ENCODE measurements at places on chromosomes 2 and 18.

- no peak for DNase-seq
Measured at GRCh38 chr2:162308747-162309503, 9.6 kb downstream of the IFIH1 start.

- DNase-seq = no peak
Measured at GRCh38 chr2:29749041-29749440, 172.3 kb downstream of the ALK start.

- no peak for DNase-seq
Measured at GRCh38 chr2:69311024-69311416, 76.0 kb downstream of the GFPT1 start.

DNA sequence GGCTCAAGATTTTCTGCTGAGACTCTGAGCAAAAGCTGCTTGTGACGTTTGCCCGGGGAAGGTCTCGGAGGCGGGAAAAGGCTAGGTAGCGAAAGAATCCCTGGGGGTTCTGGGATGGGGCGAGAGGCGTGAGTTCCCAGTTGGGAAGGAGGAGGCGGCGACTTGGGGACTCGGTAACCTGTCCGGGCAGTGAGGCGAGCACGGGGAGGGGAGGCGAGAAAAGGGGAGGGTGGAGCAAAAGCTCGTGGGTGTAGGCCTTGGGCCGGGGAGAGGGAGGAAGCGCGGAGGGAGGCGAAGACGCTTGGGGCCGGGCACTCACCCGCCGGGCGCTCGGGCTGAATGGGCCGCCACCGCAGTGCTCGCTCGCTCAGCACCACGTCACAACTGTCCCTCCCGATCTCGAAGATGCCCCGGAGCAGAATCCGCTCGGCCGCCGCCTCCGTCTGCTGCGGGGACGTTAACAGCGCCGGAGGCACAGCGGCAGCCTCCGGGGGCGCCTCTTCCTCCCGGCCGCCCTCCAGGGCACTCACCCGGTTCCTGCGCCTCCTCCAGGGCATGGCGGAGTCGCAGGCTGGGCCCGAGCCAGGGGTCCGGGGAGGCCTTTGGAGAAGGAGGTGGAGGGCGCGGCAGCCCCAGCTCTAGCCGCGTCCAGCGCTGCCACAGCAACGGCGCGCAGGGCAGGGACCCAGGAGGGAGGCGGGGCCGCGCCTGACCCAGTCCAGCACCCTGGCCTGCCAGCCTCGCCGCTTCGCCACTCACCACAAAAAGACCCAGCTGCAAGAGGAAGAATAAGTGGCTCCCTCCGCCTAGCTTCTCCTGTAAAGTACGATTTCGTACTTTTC is at the start of gene CERKL:
Gene CERKL (minus strand): TSS at position 656 of the 842 bp plus-strand sequence. CDS start 99 bp downstream, at position 557.
- no peak for DNase-seq

DNA sequence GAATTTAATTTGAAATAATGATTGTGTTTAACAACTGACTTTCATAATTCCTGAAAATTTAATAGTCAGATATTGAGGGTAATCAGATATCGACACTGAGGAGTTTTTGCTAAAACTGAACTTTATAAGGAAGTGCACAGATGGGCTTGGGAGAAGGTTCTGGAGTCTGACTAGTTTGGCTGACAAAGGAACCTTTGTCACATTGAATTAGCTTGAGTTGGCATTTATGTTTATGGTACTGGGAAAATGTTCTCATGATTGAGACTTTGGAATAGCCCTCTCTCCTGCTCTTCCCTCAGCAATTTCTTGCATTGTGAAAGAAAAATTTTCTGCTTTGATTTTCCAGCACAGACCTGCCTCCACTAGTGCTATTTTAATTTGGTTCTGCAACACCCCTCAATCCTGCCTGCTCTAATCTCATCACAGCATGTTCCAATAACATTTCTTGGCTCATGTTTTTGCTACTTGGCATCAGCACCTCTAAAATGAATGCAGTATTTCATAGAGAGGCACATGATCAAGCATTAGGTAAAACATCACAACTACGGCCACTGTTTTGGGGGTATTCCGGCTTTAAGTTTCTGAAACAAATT is 133.9 kb upstream of the FSHR start:
- no peak for DNase-seq

DNA sequence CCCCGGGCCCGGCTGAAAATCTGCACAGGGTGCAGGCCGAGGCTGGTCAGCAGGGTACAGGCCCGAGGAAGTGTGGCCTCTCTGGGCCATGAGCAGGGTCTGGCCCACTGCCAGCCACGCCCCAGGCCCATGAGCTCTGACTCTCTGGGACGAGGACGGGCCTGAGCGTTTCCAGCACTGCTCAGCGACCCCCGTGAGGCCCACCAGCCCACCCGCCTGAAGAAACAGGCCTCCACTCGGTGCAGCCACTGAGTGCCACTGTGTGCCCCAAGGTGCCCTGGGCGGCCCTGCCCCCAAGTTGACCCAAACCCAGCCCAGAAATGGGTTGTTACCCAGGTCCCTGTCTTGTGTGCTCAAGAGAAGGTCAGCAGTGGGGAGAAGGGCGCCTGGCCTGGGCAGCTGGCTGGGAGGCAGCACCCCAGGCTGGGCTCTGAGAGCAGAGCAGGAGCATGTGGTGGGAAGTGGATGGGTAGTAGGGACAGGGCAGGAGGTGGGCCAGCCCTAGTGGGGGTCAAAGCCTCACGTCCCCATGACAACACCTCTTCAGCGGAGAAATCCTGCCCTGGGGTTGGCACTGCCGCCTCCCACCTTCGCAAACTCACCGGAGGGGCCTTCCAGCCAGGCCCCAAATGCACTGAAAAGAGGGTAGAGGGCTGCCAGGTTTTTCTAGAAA is 2.1 kb upstream of the SNED1 start:
- DNase-seq = no peak

DNA sequence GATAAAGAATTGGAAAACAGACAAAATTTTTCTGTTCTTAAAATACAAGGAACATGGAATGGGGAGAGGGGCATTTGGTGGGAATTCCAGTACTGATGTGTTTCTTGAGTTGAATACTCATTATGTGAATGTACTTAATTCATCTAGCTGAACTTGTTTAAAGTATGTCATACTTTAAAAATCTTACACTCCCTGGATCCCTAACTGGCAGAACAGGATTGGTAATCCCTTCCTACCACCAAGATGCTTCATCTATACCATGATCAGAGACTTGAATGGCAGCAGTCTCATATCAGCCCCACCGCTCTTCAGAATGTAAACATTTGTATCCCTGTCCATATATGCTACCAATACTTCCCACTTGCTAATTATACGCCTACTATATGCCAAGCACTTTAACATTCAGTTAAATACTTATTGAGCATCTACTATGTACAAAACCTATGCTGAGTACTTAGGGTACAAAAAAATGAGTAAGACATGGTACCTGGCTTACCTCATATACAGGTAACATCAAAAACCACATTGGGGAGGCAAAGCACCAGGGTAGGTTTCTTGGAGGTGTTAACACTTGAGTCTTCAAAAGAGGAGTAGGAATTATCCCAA is 5.3 kb downstream of the MEMO1 start:
- no peak for DNase-seq

DNA sequence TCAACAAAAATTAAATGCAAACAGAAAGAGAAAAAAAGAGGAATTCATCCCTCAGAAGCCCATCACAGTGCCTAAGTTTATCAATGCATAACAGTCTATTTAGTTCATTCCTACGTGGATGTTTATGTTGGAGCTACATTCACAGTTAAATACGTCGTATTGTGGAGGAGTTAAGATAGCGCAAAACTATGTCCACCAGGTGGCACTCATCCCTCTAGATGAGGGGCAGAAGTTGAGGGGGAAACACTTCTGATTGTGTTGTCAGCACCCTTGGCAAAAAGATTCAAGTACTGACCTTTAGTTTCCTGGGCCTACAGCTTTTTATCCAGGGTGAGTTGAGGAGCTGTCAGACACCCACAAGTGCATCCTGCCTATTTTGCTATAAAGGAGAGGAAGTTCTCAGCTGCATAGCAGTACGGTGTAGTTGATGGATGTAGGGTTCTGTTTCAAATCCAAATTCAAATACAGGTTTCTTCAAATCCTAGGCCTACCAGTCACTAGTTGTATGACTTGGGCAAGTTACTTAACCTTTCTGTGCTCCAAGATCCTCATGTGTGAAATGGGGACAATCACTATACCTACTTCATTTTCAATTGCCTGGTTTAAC is 26.8 kb upstream of the MYO1B start:
- peak; percentile 30 for DNase-seq

GRCh38 chr18:7870855-7871254 is 303.7 kb downstream of the PTPRM start:
- no peak for DNase-seq

DNA sequence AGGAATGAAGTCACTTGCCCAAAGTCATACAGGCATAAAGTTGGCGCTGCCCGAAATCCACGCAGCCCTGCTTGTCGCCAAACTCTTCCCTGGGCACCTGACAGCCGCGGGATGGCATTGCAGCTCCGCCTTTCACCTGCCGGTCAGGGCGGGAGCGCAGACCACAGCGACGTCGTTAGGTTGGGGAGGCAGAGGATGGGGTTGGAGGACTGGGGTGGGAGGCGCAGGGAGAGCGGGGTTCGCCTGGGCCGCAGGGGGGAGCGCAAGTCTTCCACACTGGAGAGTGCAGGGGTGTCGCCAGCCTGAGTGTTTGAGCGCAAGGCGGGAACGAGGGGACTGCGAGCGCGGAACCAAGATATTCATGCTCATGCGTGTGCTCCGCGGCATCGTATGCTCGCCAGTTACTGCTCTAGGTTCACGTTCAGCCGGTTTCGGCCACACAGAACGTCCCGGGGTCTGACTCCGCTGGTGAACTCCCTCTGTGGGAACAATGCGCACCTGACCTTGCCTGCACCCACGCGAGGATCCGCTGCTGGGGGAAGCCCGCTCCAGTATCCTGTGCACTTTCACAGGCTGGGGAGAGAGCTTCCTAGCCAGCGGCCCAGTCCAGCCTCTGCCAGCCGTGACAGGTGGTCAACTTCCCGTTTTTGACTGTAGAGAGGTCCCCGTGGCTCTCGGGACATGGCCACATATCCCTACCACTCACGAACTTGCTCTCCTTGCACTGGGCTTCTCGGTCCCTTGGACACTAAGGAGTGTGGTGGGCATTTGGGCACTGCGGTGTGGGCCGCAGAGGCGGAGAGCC is 767 bp upstream of the NPPC start:
- DNase-seq = peak; percentile 67

GRCh38 chr2:23169896-23170295 is 215.1 kb upstream of the KLHL29 start:
- DNase-seq = no peak

GRCh38 chr2:110948027-110948674 is 172.6 kb upstream of the BCL2L11 start:
- peak; percentile 44 for DNase-seq

DNA sequence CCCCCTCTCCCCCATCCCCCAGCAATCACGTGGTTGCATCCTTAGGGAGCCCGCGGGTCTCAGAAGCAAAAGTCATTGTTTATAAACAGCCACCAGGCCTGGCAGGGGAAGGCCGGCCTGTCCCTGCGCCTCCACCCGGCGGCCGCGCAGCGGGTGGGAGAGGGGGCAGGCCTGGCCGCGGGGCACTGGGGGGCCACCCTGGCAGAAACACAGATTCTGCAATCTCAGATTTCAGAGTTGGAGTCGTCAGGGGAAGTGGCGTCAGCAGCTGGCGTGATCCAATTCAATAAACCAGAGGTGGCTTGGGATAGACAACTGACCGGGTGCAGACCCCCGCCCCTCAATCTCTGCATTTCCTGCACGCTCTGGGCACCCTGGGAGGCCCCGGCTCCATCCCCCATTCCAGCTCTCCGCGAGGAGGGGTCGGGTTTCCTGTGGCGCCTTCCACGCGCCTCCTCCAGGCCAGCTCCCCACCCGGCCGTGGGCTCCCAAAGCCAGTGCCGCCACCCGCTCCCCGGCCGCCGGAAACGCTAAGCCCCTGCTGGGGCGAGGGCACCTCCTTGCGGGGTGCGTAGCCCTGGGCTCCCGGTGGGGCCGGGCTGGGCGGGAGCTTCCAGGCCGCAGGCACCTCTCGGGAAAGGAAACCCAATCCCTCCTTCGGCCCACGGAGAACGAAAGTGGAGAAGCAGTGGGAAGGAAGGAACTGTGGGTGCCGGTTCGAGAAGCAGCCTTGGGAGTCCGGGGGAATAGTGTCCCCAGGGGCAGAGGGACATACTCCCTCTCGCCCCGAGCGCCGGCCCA is 1.1 kb downstream of the BIN1 start:
- DNase-seq = no peak

DNA sequence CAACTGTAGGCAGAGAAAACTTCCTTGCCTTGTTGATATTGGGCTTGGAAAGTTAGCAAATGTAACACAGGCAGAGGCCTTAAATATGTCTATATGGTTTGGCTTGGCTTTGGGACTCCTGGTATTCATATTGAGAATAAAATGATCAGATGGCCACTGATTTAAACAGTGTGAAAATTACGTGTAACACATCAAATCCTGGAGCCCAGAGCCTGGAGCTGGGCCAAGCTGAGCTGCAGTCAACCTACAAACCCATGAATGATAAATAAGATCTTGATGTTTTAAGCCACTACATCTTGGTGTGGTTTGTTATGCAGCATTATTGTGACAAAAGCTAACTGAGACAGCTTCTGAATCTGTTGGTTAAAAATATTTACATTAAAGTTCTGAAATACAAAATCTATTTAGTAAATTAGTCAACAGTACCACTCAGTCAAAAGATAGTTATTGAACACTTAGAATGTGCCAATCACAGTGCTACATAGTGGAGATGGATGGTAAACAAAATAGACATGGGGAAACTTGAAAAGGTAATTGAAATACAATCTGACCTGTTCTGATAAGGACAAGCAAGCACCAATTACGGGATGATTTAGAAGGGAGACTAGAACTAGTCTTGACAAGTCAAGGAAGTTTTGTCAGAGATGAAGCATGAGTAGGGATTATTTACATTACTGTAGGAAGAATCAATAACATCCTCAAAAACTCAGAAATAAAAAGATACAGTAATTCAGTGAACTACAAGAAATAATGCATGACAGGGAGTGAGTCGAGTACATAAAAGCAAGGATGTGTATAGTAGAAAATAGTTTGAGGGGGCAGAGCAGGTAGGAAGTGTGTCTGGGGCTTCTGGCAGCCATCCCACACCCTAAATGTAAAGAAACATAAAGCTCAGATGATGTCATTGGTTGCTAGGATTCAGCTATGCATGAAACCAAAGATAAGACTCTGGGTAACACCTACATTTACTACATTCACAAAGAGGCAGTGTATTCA is 157.7 kb downstream of the HNMT start:
- DNase-seq = peak; percentile 28
